ENCODE measurements at places on chromosomes 11 and 22.

- H3K27me3 ChIP-seq = peaks cover 1% of the 10 kb centered on the region
- H3K27ac ChIP-seq = no peak overlapping the region
- H3K36me3 ChIP-seq = no peaks in the 10 kb centered on the region
- DNase-seq = no peak
- H3K4me1 ChIP-seq = no peaks in the 10 kb centered on the region
Measured at GRCh38 chr22:26236991-26237390, 67.7 kb downstream of the SEZ6L start.

- H3K4me3 ChIP-seq = no peak overlapping the region
- H3K27ac ChIP-seq = no peak overlapping the region
- no peaks in the 10 kb centered on the region for H3K36me3 ChIP-seq
- H3K27me3 ChIP-seq = no peaks in the 10 kb centered on the region
- DNase-seq = peak; percentile 75
- H3K4me1 ChIP-seq = no peaks in the 10 kb centered on the region
Measured at GRCh38 chr22:44975427-44976262, 34.2 kb downstream of the PHF21B start.

DNA sequence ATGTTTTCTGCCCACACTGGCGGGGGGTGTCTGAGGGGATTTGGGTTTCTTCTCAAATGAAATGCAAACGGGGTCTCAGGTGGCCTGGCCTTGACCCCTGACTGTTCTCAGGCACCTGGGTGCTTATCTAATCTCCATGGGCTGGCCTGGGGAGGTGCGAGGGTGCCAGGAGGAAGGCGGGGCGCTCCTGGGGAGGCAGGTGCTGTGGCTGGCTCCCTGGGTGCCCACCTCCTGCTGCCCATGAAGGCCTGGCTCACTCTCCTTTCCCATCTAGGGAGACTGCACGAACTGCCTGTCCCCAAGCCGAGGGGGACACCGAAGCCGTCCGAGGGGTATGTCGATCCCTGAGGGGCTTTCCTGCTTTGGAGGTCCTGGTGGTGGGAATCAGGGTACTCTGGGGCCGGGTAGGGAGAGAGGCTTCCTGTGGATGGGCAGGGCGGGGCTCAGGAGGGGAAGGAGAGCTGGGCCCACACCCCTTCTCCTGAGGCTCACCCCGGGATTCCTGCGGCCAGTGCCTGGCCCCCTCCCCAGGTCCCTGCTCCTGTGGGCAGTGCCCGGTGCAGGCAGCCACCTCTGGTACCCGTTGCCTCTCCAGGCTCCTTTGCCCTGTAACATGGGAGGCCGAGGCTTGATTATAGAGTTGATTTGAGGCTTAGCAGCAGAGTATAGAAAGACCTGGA, 18.4 kb downstream of the MICALL1 start:
- peaks cover 19% of the 10 kb centered on the region for H3K36me3 ChIP-seq
- H3K4me1 ChIP-seq = peaks cover 5% of the 10 kb centered on the region
- no peaks in the 10 kb centered on the region for H3K27me3 ChIP-seq
- H3K4me3 ChIP-seq = no peak overlapping the region
- no peak for DNase-seq
- H3K27ac ChIP-seq = no peak overlapping the region

DNA sequence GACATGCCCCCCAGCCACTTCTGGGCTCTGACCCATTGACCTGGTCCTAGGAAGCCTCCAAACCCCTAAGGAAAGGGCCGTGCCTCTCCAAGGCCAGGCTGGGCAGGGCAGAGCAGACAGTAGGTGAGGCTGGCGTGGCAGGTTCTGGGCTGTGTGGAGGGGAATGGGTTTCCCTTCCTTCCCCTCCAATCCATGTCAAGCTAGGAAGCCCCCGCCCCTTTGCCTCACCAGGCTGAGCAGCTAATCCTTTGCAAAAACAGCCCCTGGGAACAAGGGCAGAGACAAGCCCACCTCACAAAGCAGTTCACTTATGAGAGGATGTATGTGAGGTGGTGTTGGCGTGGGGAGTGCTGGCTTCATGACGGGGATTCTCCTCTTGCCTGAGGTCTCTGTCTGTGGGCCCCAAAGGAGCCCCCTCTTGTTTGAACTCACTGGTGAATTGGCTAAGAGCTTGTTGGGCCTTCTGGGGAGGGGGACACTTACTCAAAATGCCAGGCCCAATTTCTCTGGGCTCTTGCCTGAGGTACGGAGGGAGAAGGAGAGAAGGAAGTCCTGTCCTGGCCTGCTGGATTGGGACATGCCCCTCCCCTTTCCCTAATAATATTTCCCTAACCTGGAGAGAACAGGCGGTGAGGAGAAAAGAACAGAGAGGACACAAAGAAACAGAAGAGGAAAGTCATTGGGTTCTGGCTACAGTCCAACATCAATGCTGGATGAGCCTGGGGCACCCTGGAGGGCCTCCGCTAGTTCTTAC, 1.6 kb upstream of the TRIM29 start:
- H3K27ac ChIP-seq = no peak overlapping the region
- no peaks in the 10 kb centered on the region for H3K4me1 ChIP-seq
- peaks cover 3% of the 10 kb centered on the region for H3K27me3 ChIP-seq
- H3K4me3 ChIP-seq = no peak overlapping the region

DNA sequence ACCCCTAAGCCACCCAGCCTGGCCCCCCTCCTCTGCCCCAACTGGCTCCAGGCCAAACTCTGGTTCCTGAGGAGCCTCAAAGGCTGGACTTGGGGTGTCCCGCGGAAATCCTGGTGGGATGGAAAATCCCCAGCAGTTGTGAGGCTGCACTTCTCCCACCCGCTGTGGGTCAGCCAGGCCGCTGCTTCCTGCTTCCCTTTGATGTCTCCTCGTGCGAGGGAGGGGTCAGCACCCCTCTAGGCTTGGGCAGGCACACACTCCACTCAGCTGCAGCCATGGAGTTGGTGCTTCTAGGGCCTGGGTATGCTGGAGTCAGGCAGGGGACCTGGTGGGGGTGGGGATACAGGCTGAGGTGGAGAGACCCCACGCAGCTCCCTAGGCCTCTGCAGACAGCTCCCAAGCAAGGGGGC, 12.0 kb downstream of the KCNQ1OT1 start:
- H3K36me3 ChIP-seq = no peaks in the 10 kb centered on the region
- no peak for DNase-seq
- H3K27ac ChIP-seq = no peak overlapping the region
- no peak overlapping the region for H3K4me3 ChIP-seq
- no peaks in the 10 kb centered on the region for H3K4me1 ChIP-seq

- no peaks in the 10 kb centered on the region for H3K4me1 ChIP-seq
- no peak overlapping the region for H3K4me3 ChIP-seq
- H3K36me3 ChIP-seq = peaks cover 3% of the 10 kb centered on the region
- H3K27ac ChIP-seq = no peak overlapping the region
- no peak for DNase-seq
Measured at GRCh38 chr22:49582678-49583077, 245.0 kb downstream of the BRD1 start.

- no peak overlapping the region for H3K27ac ChIP-seq
- no peaks in the 10 kb centered on the region for H3K27me3 ChIP-seq
- DNase-seq = no peak
- H3K4me3 ChIP-seq = no peak overlapping the region
- no peaks in the 10 kb centered on the region for H3K4me1 ChIP-seq
- H3K36me3 ChIP-seq = no peaks in the 10 kb centered on the region
Measured at GRCh38 chr22:46108564-46109473, 41.5 kb upstream of the PPARA start.

All from activated T-helper 2 cell treated with anti-CD3 and anti-CD28 coated beads, Interferon-gamma antibody, Interleukin-2, Interleukin-4, amounts not matched to agents 10 μg/mL and 5 μg/mL and 100 μg/mL, durations not matched to agents 14 hours and 24 hours and 36 hours (primary cell).